Activated gamma-delta T cell (primary cell): ENCODE measurements at places on chromosomes 7 and 10.

DNA sequence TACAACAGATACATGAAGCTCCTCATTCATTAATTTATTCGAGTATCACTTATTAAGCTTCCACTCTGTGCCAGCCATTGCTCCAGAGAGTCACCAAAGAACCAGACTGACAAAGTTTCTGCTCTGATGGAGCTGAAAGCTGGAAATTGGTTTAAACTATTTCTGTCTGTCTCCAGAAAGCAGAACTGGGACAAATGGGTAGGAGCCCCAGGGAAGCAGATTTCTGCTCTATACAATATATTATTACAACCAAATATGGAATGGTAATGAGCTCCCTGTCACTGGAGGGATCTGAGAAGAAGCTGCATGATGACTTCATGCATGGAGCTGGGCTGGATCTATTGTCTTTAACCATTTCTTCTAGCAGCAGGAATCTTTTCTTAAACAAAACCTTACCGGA, 165.4 kb upstream of the ADO start:
- DNase-seq, result no peak

GRCh38 chr10:75841266-75841665, 409.8 kb downstream of the LRMDA start:
- DNase-seq, result no peak

- no peak for DNase-seq
Observed at GRCh38 chr10:58486821-58487220, 25.9 kb upstream of the BICC1 start.

DNA sequence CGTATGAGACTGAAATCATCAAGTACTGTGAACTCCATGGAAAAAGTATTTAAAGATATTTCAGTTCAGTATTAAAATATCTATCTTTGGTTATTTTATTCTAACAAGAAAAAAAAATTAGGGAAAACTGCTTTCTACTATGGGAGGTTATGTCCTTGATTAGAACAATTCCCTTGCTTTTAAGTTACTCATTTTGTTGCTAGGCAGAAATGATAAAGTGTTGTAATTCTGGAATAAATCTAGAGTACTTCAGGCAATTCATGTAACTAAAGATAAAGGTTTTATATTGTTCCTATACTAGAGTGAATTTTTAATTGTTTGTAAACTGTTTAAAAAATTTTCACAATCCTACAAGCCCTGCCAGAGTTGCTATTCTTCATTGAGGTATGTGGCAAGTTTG, 92.0 kb downstream of the BBS9 start:
- no peak for DNase-seq

- DNase-seq, result no peak
Observed at GRCh38 chr10:34102237-34102673, 712.8 kb downstream of the PARD3 start.

DNA sequence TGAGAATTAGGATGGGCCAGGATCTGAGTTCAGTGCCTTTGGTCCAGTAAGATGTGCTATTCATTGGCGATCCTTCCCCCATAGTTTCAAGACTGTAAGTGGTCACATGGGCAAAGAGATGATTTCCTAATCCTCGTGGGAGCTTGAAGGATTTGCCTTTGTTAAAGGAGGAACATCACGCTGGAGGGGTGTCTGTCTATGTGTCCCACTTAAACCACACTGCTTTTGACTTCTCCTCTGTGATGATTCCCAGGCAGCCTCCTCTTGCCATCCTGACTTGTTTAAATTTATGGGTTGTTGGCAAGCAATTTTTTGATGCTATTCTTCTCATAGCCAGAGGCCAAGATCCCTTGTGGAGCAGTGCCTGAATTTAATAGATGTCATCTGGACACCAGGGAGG, 154.0 kb downstream of the TCF7L2 start:
- DNase-seq, result no peak

- DNase-seq, result no peak
Observed at GRCh38 chr10:107164992-107165391, 486 bp upstream of the SORCS1 start.

GRCh38 chr10:86345859-86346798, 20.5 kb downstream of the GRID1 start:
- no peak for DNase-seq

DNA sequence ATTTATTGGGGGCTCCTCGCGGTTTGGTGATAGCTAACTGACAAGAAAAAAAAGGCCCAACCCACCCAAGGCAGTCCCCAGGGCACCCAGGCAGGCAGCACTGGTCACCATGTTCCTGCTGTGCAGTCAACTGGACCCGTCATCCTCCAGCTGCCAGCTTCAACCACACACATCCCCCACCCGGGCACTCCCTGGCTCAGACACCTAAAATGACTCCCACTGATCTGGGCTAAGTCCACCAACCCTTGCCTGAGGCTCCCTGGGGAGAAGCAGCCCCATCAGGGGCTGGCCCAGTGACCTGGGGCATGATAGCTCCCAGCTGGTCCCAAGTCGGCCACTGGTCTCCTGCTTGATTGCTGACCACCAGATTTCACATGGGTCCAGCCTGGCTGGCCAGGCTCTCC, 161.8 kb downstream of the NRF1 start:
- no peak for DNase-seq

DNA sequence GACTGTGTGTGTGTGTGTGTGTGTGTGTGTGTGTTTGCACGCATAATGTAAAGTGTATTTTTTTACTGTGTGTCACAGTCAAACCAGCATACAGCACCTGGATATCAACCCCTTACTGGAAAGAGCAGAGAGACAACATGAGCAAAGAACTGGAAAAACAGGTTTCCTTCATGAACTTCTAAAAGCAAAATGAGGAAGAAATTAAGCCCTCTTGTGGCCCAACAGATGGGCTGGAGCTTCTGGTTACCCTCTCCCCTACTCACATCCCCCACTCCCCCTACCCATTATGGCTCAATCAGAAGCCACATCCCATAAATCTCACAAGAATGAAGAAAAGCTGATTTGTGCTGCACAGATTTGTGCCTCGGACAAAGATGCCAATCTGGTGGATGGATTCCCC, 36.2 kb downstream of the PDE1C start:
- DNase-seq, result no peak

- DNase-seq, result no peak
Observed at GRCh38 chr10:8473205-8473604, 418.7 kb downstream of the GATA3 start.

- no peak for DNase-seq
Observed at GRCh38 chr10:105974803-105975456, 1189.6 kb downstream of the SORCS1 start.

DNA sequence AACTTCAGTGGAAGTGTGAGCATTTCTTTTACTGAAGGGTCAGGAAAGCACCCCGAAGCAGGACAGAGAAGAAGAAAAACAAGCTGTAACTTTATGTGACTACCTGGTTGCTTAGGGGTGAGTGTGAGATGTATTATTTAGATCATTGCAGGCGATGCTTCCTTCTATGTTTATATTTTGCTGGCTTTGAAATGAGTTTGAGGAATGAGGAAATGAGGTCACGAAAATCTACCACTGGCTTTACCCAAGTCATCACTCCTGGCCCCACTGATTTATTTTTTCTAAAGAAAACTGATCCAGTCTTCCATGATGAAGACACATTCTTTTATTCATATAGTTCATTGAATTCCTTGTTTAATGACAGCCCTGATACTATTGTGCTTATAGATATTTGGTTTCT, 716.6 kb upstream of the FZD8 start:
- no peak for DNase-seq

- no peak for DNase-seq
Observed at GRCh38 chr10:48456361-48456804, 148.5 kb downstream of the ARHGAP22 start.

DNA sequence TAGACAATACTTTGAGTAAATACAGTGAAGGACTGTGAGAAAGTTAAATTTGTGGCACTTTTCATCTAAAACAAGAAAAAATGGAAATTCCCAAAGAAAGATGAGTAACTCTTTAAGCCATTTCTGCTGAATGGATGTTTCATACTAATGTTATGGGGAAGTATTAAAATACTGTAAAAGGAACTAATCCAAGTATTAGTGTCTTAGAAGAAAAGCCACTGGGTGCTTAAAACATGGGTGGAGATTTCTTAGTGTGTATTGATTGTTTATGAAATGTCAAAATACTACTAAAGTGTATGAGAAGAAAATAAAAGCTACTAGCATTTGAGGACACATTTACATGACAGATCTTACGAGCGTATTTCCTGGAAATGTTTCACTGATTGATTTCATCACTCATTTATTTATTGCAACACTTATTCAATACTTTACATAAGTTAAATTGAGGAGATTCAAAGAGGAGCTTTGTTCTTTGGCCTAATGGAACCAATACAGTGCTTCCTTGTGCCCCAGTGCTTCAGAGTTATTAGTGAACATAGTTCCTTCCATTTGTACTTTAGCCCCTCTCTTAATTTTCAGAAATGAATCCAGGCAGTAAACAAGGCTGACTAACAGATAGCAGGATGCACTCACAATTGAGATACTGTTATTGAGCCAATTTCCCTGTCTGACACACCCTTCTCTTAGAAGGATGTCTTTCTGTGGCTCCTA, 155.5 kb upstream of the AHR start:
- no peak for DNase-seq

- no peak for DNase-seq
Observed at GRCh38 chr10:113052076-113052830, 102.2 kb downstream of the TCF7L2 start.

DNA sequence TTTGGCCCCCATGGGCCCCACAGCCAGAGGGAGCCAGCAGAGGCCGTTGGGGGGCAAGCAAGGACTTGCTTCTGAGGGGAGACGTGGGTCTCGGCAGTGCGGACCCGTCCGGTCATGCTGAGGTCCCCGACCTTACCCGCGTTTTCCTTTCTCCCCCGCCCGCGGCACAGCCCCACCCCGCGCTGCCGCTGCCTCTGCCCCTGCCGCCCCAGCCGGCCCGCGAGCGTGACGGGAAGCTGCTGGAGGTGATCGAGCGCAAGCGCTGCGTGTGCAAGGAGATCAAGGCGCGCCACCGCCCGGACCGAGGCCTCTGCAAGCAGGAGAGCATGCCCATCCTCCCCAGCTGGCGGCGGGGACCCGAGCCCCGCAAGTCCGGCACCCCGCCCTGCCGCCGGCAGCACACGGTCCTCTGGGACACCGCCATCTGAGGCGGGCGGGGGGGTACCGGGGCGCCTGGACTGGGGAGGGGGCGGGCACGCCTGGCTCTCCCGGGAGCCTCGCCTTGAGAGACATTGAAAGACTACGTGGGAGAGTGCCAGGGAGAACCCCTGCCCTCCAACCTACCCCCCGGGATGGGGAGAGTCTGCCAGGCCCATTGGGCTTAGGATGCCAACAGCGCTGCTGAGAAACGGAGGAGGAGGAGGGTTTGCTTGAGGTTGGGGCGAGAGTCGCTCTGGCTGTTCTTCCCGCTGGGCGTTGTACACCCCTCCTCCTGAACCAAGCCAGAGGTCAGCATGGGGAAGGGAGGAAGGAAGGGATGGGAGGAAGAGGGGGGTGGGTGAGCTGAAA, 9.9 kb downstream of the NYAP1 start:
- DNase-seq, result peak; percentile 36

- DNase-seq, result no peak
Observed at GRCh38 chr7:101555269-101555920, 73.7 kb downstream of the MYL10 start.

GRCh38 chr7:145845345-145845744, 271.3 kb upstream of the CNTNAP2 start:
- DNase-seq, result no peak

- no peak for DNase-seq
Observed at GRCh38 chr7:35576031-35576573, 118.8 kb downstream of the HERPUD2 start.

DNA sequence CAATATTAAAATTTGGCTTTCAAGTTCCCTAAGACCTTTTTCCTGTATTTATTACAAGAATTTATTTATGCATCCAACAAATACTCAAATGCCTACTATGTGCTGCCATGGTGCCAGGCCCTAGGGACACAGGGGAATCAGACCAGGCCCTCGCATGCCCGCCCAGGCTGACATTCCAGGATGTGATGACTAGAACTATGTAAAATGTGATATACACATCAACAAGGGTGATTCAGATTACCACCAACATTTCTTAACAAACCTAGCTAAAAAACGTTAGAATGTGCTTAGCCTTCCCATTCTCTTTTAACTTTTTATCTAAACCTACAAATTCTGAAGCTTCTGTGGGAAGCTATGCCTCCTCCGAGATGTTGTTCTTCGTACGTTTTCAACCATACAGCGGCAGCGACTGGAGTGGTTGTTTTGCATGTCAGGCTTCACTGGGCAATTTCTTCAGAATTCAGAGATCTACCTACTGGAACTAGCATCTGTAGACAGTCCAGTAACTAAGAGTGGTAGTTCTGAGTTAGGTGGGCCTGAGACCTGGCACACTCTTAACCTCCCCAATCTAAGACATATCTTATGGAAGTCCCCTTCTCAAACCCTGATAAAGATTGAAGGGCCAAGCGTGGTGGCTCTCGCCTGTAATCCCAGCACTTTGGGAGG, 22.1 kb downstream of the GNA12 start:
- DNase-seq, result no peak

DNA sequence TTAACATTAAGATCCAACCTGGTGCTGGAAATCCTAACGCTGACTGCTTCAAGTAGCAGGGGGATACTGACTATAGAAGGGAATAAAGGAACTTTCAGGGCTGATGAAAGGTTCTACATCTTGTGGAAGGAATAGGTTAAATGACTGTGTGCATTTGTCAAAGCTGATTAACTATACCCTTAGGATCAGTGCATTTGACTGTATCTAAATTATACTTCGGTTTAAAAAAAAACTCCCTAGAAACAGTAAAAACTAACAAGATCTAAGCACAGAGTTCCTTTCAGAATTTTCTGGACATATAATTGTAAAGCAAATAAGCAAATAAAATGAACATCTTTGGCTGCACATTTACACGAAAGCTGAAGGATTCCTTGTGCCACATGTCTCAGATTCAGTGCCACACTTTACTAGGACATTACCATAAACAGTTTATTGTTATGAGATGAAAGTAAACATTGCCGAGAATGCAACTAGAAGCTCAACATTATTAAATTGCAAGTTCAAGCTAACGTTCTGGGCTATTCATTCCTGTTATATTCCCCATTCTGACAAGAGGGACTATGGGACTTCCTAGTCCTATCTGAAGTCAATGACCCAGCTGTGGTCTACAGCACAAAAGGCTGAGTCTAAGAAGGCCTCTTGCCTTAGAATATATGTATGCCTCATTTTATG, 20.7 kb downstream of the ANK3 start:
- no peak for DNase-seq

- DNase-seq, result no peak
Observed at GRCh38 chr7:54111814-54112511, 430.2 kb upstream of the VSTM2A start.

GRCh38 chr7:105429746-105430612, 41.3 kb upstream of the SRPK2 start:
- DNase-seq, result no peak

- no peak for DNase-seq
Observed at GRCh38 chr10:29698773-29699490, 64.2 kb upstream of the SVIL start.

GRCh38 chr10:44968091-44968490, 8.5 kb downstream of the RASSF4 start:
- no peak for DNase-seq

DNA sequence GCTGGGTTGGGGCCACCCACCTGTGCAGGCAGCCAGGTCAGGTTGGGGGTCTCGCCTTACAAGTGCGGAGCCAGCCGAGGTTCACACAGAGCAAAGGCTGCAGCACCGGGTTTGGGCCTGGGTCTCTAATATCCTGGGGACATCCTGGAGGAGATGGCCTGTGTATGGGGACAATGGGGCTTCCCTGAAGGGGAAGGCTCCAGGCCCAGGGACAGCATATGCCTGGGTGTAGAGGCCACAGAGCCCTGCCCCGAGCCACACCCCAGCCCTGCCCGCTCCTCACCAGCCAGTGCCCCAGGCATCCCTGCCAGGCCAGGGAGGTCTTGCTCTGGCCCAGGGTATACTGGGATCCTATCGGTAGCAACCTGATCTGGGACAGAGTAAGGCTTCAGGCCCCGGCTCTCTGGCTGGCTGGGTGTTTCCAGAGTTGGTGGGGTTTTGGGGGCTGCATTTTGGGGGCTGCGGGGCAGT, 9.1 kb downstream of the TTYH3 start:
- DNase-seq, result no peak
